Activated naive CD4-positive, alpha-beta T cell treated with anti-CD3 and anti-CD28 coated beads, Interleukin-2, amount 50 U/mL, for 16 hours (primary cell): ENCODE measurements at places on chromosomes 13 and 19.

GRCh38 chr13:112443191-112443994, 67.2 kb downstream of the SPACA7 start:
- no peak for DNase-seq

- no peak for DNase-seq
Measured at GRCh38 chr13:52686376-52686775, 33.7 kb downstream of the SUGT1 start.

- no peak for DNase-seq
Measured at GRCh38 chr19:8607386-8607785, 3.1 kb downstream of the ADAMTS10 start.

GRCh38 chr13:113649212-113649611, 8.8 kb downstream of the ATP4B start:
- no peak for DNase-seq

DNA sequence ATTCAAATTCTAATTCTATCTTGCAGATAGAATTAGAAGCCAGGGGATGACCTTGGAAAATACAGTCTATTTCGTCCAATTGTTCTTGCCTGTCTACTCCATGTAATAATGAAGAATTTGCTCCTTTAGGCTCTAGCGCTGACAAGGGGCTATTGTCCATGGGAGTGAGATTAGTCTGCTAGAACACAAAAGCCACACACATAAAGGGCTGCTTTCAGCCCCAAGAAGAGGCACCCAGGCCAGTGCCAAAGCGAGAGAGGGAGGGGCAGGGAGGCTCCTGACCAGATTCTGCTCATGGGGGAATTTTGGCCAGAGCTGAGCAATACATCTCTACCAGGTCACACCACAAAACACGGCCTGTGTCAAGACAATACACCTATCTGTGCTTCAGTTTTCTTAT, 1306.9 kb downstream of the UQCRFS1 start:
- no peak for DNase-seq
